DMS53 (cell line): ENCODE measurements at places on chromosomes 6 and 20.
A peak's percentile ranks its signal among the peaks of the same experiment; 100 is the strongest.

DNA sequence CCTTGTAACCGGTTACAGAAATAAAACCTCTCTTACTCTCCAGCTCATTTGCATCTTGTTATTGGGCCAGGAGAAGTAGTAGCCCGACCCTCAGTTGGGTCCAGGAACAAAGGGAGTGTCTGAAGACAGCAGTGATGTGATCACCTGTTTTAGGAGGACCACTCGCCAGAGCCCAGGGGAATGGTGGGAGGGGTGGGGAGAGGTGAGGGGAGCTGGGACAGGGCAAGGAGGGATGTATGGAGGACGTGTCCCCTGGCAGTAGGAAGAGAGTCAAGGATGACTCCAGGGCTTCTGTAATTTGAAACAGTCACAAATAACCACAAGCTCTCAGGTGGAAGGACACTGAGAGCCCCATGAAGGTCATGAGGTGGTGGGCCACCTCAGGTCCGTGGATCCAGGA lies 1.4 kb upstream of the PCMTD2 start:
- DNase-seq = no peak

- DNase-seq = peak; percentile 53
Observed at GRCh38 chr6:2848851-2849250, 7.2 kb upstream of the SERPINB1 start.

DNA sequence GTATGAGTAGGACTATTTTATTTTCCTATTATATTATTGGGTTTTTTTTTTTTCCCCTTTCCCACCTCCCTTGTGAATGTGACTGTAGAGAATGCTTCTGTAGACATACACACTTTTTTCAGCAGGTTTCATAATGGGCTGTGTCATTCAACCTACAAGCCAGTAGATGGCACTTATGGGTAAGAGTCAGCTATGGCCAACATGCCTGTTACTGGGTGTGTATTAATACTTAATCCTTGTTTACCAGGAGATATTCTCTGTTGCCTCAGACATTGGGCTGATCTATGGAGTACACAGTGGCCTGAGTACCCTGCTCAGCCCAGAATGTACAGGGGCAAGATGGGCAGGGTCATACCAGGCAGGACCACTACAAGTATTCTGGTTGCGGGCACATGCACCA lies 382.5 kb downstream of the EPHA7 start:
- DNase-seq = peak; percentile 79

GRCh38 chr6:6592826-6593475 lies 4.4 kb downstream of the LY86 start:
- no peak for DNase-seq

GRCh38 chr20:25378189-25378883 lies 12.3 kb downstream of the ABHD12 start:
- no peak for DNase-seq

GRCh38 chr20:10812759-10813327 lies 139.0 kb upstream of the JAG1 start:
- no peak for DNase-seq

GRCh38 chr6:135884136-135884535 lies 32.6 kb downstream of the PDE7B start:
- DNase-seq = no peak

DNA sequence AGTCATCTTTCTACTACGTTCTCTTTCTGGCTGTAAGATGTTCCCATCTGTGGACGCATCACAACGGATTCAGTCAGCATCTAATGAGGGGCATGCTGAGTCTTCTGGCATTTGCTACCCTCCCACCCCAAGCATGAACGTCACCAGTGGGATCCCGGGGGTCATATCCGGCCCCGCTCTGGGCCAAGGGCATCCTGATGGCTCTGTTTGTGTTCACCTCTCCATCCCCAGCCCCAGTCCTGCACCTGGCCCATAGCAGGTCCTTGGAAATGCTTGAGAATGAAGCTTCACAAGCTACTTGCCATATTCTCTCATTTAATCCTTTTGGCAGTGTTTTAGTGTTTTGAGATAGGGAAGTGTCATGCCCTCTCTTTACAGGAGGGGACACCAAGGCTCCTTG lies 14.9 kb downstream of the APCDD1L start:
- no peak for DNase-seq

DNA sequence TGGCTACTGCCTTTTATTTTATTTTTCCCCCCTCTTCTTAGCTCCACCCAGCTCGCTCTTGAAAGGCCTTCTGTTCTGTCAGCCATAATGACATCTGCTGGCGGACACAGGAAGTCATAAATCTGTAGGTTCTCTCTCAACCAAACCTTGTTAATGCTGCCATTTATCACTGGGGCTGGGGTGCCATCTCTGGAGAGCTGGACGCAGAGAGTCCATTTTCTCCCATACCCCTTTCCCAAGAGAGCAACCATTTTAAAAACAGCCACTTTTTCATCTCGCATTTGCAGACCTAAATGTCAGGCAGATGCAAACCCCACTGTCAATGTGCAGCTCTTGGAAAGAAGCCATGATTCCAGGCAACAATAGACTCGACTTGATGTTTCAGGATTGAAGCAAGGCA lies 13.0 kb upstream of the TSHZ2 start:
- DNase-seq = peak; percentile 21

DNA sequence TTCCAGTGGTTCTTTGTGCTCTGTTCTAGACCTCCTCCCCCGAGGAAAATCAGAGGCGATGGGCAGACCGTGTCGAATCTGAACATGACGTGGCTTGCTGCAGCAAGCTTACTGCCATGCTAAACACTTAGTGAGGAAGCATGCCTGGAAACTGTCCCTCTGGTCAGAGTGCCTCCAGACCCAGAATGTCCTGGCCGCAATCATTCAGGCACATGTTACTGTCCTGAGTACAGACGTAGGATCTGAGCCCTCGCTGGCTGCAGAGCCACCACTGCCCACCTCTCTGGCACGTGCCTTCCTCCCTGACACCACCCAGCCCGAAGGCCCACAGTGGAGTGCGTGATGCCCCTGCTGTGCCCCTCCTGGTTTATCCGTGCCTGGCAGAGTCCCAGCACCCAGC lies 163.6 kb downstream of the SYNDIG1 start:
- DNase-seq = no peak

- no peak for DNase-seq
Observed at GRCh38 chr20:60122671-60123070, 164.4 kb downstream of the CDH26 start.

DNA sequence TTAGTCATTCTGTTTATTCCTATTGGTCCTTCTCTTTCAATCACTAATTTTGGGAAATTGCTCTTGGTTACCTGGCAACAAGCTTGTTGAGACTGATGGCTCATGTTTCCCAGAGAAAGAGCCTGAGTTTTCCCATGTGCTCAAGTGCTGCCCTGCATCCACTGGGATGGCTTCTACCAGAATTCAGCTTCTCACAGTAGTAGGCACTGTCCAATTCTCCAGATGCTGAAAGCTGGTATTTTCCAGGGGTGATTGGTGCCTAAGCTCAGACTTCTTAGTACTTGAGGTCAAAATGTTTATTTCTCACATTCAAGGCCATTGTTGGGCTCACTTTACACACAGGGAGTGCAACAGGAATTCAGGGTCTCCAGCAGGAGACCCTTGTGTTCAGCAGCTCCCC lies 29.1 kb upstream of the SLC2A12 start:
- no peak for DNase-seq

GRCh38 chr20:57697543-57697942 lies 12.3 kb downstream of the PMEPA1 start:
- no peak for DNase-seq

GRCh38 chr6:12291071-12291838 lies 1.1 kb downstream of the EDN1 start:
- no peak for DNase-seq

GRCh38 chr6:34338811-34339210 lies 53.7 kb downstream of the NUDT3 start:
- DNase-seq = no peak

DNA sequence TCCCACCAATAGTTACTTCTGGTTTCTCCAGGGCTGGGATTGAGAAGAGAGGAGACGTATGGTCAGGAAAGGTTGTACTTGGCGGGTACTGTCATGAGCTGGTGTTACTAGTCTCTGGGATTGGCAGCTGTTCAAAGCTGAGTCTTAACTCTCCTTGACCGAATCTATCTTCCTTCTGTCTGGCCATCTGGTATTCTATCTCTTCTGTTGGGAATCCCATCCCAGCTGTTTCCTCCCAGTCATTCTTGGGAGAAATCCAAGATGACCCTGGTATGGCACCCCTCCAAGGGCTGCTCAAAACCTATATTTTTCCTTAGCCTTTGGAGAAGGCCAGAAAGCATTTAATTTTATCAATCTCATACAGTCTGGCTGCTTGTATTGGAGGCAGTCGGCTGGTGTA lies 287.0 kb upstream of the CHD6 start:
- no peak for DNase-seq

DNA sequence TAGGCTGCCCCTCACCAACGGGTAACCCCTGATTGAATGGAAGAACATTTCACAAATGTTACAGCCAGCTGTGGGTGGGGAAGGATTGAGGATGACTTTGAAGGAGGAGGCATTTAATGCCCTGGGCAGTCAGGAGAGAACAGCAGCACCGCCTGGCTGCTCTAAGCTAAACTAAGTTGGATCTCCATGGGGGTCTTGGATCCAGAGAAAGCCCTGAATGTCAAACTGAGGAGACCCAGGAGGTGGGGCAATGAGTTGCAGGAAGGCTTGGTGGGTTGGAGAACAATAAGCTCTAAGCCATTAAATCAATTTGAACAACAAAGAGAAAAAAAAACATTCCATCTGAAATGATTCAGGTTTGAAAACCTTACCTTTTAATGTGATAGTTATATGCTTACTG lies 35.4 kb downstream of the TMX4 start:
- DNase-seq = no peak

GRCh38 chr20:22999756-23000155 lies 35.4 kb upstream of the SSTR4 start:
- DNase-seq = no peak

DNA sequence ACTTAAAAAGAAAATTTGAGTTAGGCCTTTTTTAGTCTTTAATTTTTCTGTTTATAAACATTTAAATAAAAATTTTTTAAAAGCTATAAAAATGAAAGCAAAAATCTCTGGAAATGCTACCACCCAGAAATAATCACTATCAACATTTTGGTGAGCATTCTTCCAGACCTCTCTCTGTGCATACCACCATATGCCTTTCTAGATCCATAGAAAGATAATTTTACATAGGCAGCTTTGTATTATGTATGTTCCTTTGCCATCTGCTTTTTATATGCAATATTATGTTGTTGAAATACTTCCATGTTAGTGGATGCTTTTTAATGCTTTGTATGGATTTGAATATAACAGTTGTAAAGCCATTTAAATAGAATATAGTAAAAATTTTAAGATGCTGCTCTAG lies 496.7 kb upstream of the HTR1E start:
- DNase-seq = no peak

DNA sequence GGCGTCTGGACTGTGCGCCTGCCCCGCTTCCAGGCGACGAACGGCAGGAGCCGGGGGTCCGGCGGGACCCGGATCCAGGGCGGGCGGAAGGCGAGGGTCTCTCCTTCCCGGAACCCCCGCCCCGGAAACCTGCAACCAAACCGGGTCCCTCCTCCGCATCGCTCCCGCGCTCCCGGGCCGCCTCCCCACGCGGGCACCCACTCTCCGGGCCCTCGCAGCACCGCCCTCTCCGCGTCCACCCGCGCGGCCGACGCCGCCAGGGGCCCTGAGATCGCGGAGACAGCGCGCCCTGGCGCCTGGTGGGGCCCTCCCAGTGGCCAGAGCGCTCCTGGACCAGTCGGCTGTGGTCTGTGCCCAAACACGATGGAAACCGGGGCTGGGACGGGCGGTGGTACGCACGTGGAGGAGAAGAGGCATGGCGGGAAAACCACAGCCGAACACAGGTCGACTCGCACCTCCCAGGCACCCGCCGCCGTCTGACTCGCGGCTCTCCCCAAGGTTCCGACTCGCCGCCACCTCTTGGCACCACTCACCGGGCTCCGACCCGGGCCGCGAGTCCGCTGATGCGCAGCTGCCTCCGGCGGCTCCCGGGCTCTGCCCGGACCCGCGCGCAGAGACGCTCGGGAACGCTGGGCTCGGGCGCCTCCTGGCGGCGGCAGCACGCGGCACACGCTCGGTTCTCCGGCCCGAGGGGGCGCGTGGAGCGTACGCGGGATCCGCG lies 7.9 kb downstream of the NKX2-2 start:
- DNase-seq = no peak

DNA sequence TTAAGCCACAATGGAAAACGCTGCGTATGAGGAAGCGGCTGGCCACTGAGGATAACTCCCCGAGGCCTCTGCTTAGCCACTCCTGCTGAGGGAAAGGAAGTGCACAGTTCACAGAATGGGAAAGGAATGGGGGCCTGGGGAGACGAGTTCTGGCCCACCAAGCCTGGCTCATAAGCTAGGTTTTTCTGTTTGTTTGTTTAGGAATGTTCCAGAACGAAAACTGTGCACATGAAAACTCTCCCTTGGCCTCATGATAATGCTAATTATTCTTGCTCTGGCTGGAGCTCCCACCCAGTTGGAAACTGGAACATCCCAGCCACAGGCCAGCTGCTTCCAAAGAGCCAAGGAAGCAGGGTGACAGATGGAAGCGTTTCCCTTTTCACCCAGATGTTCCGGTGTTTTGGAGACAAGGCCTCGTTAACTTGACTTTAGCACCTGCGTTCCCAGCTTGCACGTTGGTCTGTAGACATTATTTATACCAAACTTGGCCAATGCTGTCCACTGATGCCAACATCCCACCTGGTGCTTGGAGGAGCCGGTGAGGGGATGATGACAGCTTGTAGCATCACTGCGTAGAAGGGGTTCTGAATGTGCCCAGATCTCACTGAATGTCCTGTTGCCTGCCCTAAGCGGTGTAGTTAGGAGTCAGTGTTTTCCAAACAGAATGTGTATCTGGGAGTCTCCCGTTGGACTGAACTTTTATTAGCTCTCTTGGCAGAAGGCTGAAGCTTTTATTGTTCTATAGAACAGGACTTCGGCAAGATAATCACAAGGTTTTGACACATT lies 34.5 kb downstream of the APCDD1L start:
- no peak for DNase-seq

GRCh38 chr6:94045099-94045829 lies 625.9 kb upstream of the EPHA7 start:
- DNase-seq = peak; percentile 45

DNA sequence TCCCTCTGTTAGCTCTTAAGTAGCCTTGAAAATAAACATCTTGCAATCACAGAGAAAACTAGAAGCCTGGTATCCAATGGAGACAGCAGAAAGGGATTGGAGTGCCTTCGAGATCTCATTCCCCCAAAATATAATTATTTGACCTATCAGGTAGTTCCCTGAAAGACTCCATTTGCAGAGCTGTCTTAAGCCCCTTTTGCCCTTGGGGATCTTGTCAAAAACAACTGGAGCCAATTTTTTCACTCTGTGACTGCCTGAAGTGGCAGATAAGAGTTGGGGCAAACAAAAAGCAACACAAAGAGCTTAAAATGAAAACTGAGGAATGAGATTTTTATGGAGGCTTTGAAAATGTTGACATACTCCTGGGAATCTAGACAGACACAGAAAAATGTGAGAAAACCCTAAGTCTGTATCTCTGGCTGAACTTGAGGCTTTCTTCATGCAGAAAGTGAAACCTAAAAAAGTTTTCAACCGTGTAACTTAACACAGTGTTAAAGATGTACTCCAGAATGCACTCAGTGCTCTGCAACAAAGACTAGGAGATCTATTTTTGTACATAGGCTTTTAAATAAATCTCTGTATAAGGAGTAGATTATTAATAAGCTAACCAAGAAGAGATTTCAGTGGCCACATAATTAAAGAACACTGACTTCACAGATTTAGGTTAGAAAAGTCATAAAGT lies 971.1 kb upstream of the MAN1A1 start:
- DNase-seq = no peak
